HFFc6 (cell line): ENCODE measurements at places on chromosomes 1 and 21. TPM values are rescaled to one million over a fixed set of nuclear protein-coding genes. Genes with fewer than 3 reads are reported as not detected.

DNA sequence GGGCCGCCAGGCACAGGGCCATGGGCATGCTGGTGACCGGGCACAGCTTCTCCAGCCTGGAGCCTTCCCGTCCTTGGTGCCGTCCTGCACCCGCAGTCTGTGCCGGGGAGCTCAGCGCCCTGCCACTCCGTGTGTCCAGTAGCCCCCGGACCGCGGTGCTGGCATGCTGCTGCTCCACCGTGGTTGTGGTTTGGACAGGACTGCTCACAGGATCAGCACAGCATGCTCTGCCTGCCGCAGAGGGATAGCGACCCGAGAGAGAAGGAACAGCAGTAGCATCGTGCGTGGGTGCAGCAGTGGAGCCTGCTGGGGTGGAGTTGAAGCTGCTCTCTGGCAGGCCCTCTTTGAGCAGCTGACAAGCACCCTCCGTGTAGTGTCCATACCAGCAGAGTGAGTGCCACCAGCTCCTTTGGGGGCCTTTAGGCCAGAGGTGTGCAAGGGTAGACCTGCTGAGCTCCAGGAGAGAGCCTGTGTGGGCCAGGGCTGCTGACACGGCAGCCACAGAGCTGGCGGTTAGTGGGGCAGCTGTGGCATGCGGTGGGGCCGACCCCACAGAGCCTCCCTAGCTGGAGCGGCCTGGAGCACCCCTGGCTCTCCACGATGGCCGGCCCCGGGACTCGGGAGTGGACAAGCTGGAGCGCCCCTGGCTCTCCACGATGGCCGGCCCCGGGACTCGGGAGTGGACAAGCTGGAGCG, 6.4 kb upstream of the PCBP3 start:
- no peak for DNase-seq

DNA sequence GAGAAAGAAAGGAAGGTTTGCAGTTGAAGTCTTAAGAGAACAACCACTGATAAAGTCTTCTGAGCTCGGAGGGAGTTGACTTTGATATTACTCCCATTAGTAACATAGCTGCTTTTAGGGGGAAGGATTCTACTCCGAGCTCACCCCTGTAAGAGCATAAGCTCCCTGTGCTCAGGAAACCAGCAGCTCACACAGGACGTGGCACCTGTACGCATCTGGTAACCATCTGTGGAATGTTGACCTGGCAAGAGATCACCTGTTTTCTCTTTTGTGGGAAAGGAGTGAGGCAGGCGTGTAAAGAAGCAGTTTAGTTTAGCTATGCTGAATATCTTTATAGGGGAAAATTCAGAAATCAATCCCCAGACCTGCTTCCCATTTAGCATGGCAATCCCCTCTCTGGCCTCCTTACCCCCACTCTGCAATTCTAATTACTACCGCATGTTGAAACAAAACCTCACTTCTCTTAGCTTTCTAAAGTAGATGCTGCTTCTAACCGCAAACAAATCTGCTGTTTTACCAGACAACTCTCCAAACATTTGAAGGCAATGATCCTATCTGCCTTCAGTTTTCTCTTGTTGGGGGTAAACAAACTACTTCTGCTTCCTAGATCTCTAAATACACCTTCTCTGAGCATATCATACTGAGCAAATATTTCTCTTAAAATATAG, 121.8 kb upstream of the KCNK1 start:
- DNase-seq = no peak

DNA sequence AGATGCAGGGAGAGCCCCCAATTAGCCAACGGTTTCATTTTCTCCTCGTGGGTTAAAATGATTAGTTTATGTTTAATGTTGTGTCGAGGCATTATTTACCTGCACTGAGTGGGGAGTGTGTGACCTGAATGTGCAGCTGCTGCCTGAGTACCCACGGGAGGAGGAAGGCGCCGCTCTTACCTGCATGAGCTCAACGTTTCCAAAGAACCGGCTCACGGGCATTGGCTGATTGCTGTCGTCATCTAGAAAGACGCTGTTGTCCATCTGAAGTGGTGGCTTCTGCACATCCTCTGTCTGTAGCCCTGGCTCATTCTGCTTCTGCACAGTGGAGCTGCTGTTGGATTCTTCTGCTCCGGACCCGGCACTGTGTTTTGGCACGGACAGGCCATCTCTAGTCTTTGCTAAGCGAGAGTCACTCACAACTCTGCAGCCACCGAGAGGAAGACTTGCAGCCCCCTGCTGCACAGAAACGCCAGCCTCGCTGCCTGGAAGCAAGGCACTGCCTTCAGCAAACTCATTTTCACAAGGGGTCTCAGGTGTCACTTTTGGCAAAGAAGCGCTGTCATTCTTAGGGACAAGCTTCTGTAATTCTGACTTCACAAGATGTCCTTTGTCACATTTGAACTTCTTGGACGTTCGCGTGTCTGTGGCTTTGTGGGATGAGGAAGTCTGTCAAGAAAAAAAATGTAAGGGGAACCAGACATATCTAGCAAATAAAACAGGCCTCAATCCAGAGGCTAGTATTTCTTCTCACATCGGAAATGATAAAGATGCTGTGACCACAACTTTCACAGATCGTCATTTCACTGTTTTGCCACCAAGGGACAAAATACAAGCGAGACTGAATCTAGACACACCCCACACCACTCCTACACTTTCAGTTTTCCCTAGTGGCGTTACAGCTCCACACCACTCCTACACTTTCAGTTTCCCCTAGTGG, 9.4 kb downstream of the C1orf174 start:
- DNase-seq = no peak

- DNase-seq = peak; percentile 58
Observed at GRCh38 chr21:45570826-45571601, 28.8 kb upstream of the SLC19A1 start.

- no peak for DNase-seq
Observed at GRCh38 chr1:233675893-233676292, 62.0 kb downstream of the KCNK1 start.

GRCh38 chr21:38979271-38980121, 173.8 kb downstream of the ETS2 start:
- no peak for DNase-seq

The FCRL2 gene
- not detected in 3 replicates for total RNA-seq

The VSIG8 gene
- not detected in 3 replicates for total RNA-seq

The SH2D1B gene
- total RNA-seq = not detected in 2 replicates

The CYP4B1 gene
- not detected in 3 replicates for total RNA-seq

The LRRC3 gene
- total RNA-seq = not detected in 2 replicates

The LCE6A gene
- not detected in 3 replicates for total RNA-seq
